Fibroblast of skin of right quadriceps (primary cell): ENCODE measurements at places on chromosomes 4 and X.

DNA sequence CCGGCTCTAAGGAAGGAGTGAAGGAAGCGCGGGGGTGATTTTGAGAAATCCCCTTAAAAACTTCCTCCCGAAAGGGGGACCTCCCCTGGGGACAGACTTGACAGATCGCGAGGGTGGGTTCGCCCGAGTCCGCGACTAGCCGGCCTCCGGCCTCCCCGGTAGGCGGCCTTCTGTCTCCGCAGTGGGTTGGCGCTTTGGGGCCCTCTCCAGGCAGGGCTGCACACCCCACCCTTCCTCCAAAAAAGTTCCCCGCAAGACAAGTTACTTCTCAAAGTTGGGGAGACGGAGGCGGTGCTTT, 24.8 kb downstream of the HOPX start:
- no peak for DNase-seq

- DNase-seq = peak; percentile 33
Measured at GRCh38 chr4:123952530-123953274, 556.1 kb downstream of the SPRY1 start.

- no peak for DNase-seq
Measured at GRCh38 chr4:184461711-184462441, 12.5 kb downstream of the IRF2 start.

- DNase-seq = no peak
Measured at GRCh38 chrX:96989830-96990571, 106.3 kb downstream of the RPA4 start.

DNA sequence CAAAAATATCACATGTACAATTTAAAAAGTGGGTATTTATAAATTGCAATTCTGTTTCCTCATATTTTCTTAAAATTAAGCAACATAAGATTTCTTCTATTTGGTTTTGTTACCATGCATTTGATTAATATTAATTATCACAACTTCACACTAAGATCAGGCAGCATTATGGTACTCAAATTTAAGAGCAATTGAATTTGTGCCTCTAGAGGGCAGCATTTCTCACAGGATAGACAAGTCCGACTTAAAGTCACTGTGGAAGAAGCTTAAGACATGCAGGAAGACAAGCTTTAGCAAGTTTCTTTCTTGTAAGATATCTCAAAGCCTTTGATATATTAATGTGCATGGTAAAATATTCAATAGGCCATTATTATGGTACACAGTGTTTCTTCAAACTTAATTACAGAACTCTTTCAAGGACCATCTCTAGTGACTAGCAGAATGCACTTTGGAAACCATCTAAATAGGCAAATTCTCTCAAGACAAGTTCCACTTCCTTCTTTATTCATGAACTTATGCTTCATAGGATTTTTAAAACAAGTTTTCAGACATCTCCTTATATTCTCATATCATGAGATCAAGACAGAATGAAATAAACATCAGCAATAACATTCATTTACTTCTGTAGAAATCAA, 35.0 kb downstream of the FBXW7 start:
- peak; percentile 82 for DNase-seq

- DNase-seq = peak; percentile 17
Measured at GRCh38 chr4:7506119-7506518, 71.4 kb upstream of the PSAPL1 start.

DNA sequence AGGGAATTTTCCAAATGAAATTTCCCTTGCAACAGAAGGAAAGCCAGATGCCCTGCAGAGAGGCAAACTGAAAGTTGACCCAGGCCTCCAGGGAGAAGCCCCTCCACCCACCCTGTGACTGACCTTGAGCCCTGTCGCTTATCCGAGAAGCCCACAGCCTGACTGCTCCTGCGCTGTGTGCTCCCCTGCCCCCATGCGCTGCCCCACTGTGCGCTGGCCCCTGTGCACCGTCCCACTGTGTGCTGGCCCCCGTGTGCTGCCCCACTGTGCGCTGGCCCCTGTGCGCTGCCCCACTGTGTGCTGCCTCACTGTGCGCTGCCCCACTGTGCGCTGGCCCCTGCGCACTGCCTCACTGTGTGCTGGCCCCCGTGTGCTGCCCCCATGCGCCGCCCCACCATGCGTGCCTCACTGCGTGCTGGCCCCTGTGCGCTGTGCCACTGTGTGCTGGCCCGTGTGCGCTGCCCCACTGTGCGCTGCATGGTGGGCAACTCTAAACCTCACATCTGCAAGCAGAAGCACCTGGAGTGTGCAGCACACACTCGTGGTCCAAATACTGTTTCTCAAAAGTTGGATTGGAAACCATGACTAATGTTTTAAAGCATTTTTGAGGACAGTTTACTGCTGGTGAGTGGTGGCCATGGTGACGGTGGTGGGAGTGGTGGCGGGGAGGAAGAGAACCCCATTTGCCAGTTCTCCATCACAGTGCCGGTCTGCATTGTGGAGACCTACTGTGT, 8.3 kb upstream of the GRPEL1 start:
- no peak for DNase-seq

DNA sequence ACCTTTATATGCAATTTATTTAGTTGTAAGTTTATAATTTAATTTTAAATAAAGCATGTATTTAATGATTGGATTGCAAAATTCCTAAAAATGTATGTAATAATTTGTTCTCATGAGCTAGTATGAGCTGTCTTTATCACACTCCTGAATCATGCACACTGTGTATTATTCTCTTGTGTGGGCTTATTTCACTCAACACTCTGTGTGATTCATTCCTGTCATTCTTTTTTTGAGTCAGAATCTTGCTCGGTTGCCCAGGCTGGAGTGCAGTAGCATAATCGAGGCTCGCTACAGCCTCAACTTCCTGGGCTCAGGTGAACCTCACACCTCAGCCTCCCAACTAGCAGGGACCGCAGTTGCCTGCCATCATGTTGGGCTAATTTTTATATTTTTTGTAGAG, 123.1 kb upstream of the SLC34A2 start:
- no peak for DNase-seq

GRCh38 chr4:157977086-157977485, 195.7 kb downstream of the GASK1B start:
- DNase-seq = peak; percentile 31

DNA sequence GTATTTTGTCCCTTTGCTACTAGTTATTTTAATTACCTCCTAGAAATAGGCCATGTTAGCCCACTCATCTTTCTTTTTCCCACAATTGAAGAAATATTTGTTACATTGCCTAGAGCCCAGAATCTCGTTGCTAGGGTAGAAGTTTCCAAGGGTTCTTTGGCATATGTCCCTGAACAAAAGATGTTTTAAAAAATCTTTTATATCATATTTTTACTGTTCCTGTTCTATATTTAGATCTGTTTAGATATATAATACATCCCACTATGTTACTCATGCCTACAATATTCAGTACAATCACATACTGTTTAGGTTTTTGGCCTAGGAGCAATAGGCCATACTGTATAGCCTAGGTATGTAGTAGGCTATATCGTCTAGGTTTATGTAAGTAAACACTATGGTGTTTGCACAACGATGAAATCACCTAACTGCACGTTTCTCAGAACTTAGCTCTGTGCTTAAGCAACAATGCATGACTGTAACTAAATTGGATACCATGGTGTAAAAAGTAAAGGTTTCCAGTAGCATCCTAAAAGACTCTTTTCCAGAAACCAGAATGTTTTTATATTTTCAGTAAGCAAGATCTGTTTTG, 236.0 kb upstream of the SLIT2 start:
- DNase-seq = peak; percentile 43

- DNase-seq = peak; percentile 61
Measured at GRCh38 chr4:29309050-29309449, 1411.1 kb upstream of the PCDH7 start.

DNA sequence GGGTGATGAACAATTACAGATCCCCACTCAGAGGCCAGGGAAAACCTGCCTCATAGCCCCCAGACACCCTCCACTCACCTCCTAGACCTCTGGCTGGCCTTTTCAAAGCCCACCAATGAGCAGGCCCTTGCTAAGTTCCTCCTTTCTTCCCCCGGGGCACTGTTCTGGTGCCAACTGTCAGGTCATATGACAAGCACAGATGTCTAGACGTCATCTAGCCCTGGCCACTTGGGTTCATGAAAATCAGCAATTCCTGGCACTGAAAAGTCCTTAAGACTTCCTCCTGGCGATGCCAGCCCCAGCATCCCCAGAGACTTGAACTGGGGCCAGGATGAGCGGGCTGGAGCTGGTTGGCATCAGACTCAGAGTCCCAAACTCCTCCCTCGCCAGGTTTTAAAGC, 115.6 kb upstream of the NALF2 start:
- DNase-seq = no peak

DNA sequence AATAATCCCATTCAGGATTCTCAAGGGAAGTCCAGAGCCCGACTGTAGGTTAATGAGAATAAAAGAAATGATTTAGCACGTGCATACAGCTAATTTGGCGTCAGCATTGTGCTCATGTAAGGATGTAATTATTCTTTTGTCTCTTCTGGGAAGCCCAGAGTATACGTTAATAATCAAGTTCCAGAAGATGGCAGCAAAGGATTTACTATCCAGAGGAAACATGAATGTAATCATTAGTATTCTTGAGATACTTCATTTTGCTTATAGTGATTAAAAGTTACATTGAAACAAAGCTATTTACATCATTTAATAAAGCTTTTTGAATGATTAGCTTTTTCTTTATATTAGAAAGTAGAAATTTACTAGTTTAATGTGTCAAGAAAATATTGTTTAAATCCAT, 27.1 kb upstream of the MAP9 start:
- DNase-seq = peak; percentile 63

- no peak for DNase-seq
Measured at GRCh38 chr4:94228493-94229216, 21.0 kb downstream of the SMARCAD1 start.

DNA sequence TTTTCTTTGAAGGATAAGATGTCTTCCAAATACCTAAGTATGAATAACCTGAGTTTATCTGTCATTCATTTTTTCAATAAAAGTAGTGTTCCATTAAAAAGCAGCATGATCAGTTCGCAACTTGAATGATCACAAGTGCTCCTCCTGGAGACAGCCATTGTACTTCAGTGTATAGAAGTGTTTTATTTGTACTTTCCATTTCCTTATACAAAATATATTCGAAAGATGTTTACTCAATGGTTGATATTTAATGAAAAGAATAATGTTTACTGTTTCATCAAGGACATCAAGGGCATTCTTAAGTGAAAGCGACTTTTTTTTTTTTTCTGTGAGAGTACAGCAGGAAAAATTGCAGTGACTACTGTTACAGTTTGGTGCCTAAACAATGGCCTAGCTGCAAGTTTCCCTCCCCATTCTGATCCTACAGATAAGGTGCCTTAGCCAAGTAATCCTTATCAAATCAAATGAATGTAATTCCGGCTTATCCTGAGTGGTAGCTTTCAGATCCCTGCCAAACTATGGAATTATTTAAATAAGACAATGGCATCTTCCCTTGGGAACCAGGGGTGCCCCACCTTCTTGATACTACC, 69.0 kb upstream of the IL15 start:
- no peak for DNase-seq

DNA sequence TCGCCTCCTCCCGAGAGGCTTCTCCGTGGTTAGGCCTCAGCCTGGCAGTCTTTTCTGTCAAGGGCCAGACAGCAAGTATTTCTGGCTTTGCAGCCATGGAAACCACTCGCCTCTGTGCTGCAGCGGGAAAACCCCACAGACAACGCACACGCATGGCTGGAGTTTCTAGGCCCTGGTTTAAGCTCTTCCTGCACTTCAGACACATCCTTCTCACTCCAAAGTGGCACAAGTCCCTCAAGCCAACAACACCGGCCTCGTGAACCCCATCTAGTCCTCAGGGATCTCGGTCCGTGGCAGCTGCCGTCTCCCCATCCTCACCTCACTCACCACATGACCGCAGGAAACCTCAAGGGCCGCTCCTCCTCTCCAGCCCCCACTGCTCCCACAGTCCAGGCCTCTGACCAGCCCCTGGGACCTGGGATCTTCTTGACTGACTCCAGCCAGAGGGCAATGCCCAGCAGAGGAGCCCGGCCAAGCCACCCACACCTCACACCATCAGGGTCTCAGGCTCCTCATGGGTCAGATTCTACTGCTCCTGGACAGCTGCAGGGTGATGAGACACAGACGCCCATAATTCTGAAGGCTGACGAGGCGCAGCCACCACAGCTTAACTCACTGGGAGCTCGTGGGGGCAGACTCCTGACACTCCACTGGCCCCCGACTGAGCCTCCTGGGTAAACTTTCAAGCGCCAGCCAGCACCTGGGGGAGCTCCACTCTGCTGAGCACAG, 21.7 kb downstream of the LETM1 start:
- no peak for DNase-seq

GRCh38 chrX:149531599-149531998, 9.2 kb upstream of the EOLA1 start:
- no peak for DNase-seq

GRCh38 chr4:83197555-83198235, 83.2 kb upstream of the PLAC8 start:
- no peak for DNase-seq

GRCh38 chr4:80926446-80926845, 104.1 kb upstream of the BMP3 start:
- DNase-seq = peak; percentile 15

DNA sequence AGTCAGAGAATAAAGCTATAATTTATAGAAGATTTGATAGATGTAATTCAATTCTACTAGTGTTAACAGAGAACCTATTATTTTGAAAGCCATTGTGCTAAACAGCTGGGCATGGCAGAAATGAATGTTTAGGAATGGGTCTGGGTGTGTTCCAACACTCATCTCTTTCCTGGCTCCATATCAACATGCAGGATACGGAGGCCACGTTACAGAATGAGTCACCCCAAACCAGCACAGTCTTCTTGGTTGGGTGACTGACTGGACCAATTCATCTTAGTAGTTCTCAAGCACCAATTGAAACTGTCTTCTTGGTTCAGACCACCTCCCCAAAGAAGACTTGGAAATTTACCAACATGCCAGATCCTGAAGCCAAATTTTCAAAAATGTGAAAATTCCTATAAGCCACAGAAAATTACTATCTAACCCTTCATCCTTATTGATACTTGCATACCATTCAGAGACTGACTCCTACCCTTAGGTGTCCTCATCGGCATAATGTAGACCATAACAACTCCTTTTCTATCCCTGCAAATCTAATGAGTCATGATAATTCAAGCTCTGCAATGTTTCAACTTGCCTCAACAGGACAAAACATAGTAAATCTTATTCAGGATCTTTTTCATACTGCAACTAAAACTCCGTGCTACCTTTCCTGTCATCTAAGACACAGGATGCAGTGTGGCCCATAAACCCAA, 52.0 kb upstream of the ATOH1 start:
- peak; percentile 45 for DNase-seq

GRCh38 chr4:144754562-144755410, 108.8 kb downstream of the HHIP start:
- DNase-seq = peak; percentile 17

GRCh38 chrX:68461576-68461975, 28.3 kb upstream of the OPHN1 start:
- no peak for DNase-seq

DNA sequence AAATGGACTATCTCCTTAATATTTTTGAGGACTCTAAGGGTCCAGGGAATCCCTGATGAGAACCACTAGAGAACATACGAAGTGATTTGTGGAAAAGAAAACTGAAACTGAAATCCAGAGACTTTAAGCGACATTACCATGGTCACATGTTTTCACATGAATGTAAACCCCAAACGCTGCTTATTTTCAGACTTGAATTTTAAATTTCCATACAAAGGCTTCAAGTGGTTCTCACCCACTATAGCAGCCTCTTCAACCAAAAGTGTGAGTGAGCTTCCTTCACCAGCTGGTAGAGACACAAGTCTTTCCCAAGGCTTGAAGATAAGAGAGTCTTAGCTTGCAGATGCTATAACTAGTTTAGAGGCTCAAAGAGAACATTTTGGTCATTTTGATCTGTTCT, 232.7 kb downstream of the MGST2 start:
- DNase-seq = no peak
